Choroid plexus epithelial cell (primary cell): ENCODE measurements at places on chromosomes 4 and X.

GRCh38 chr4:24063731-24064130 lies 173.9 kb upstream of the PPARGC1A start:
- no peak for DNase-seq

- no peak for DNase-seq
Measured at GRCh38 chrX:133916984-133917722, 68.2 kb downstream of the GPC3 start.

DNA sequence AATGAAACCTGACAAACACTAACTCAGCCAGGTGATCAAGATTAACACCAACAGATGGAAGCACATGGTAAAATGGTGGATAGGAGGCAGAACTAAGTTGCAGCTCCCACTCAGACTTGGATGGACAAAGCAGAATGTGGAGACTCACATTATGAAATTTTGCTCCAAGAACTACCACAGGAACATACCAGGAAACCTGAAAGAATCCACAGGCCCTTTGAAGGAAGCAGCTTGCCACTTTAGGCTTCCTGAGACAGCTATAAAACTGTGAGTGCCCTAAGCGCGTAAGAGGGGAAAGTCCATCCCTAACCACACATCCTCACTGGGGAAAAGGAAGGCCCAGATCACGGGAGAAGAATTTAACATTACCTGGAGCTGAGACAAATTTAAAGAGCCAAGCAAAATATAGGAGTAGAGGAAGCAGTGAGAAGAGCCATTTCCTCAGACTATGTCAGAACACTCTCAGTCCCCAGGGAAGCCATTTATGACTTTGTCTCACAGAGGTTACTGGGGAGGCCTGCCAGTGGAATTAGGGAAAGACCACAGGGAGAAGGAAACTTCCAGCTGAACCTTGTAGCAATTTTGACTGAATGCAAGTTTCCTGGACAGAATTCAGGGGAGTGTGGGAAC lies 224.5 kb downstream of the TEX13C start:
- DNase-seq, result no peak

DNA sequence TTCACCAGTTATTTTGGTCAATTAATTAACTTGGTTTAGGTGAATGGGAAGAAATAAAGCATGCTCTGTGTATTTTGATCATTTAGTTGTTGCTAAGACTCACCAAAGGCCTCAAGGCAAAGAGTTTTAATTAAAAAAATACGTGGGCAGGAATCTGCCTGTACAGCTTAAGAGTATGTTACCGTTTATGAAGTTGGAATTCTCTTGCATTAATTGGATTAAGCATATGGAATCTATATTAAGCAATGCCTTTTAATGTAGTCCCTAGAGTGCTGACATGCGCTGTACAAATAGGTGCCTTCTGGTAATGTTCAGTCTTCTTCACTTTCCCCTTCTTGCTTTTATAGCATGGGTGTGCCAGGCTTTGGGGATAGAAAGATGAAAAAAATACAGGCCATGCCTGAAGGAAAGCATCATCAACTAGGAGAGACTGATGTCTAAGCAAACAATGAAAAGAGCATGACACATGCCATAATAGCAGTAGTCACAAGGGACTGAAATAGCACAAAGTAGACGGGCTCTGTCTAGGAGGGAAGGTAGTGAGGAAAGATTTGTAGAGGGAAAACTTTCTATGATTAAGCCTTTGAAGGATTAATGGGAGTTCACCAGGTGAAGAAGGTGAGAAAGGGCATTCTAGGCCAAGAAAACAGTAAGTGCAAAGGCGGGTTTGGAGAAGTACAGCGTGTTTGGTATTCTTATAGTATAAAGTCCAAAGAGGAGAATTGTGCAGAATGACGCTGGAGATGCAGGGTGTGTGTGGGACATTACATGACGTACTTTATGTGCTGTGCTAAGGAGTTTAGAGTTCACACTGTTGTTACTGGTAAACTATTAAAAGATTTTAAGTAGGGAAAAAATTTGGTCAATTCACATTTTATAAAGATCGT lies 226.1 kb upstream of the ANXA3 start:
- no peak for DNase-seq

DNA sequence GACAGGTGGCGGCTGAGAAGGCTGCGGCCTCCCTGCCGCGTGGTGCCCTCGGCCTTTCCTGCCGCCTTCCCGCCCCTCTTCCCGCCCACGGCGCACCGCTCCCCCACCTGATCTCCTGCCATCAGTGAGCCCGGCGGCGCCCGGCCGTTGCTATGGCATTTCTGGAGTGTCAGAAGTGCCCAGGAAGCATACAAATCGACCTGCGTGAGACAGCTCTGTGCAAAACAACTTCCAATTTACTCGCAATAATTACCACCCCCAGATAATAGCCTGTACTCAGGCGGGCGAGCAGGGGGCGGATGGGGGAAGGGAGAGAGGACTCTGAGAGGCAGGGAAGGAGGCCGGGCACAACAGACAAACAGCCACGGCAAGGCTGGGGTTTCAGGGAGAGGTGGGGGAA lies 16.6 kb upstream of the ERCC6L start:
- DNase-seq, result no peak

DNA sequence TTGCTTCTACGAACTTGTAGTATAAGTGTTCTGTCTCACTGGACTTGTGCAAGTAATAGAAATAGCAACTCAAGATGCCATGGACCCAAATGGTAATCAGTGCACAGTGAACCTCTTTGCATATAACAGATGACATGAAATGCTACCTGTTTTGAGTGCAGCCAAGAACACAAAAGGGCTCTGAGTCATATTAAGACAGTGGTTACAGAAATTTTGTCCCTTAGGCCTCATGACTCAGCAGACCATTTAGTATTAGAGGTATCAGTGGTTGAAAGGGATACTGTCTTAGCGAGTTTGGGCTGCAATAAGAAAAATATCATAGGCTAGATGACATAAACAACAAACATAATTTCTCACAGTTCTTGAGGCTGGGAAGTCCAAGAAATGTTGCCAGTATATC lies 502.9 kb upstream of the PCDH10 start:
- no peak for DNase-seq

DNA sequence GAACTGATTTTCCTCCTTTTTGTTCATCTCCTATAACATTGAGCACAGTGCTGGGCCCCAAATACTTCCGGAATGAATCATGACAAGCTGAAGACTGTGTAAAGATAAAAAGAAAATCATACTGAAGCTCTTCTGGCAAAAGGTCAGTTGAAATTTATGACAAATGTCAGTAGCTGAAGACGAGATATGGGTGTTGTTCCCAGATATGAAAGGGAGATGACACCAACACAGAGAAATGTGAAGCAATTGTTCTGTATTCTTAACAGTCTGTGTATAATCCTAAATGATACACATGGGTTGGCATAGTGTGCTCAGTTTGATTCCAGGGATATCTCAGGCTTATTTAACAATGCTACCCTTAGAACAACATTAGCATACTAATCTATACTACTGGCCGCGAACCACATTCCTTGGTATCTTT lies 170.5 kb upstream of the PITX2 start:
- DNase-seq, result no peak

GRCh38 chrX:28205126-28205525 lies 223.9 kb upstream of the DCAF8L1 start:
- no peak for DNase-seq

DNA sequence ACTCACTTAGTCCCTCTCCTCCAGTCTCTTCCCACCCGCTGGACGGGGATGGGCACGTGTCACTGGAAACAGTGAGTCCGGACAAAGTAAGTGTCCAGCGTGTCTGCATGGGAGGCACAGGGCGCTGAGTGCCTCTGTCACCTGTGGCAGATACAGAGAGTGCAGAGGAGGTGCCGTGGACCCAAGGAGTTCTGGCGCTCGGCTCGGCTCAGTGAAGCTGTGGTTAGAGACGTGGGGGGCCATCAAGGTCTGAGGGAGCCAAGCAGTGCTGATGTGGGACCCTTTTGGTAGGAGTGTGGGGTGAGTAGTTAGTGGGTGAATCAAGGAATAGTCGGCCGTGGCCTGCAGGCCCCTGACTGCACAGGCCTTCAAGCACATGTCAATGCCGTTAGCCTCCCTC lies 40.1 kb upstream of the MSANTD1 start:
- DNase-seq, result no peak

DNA sequence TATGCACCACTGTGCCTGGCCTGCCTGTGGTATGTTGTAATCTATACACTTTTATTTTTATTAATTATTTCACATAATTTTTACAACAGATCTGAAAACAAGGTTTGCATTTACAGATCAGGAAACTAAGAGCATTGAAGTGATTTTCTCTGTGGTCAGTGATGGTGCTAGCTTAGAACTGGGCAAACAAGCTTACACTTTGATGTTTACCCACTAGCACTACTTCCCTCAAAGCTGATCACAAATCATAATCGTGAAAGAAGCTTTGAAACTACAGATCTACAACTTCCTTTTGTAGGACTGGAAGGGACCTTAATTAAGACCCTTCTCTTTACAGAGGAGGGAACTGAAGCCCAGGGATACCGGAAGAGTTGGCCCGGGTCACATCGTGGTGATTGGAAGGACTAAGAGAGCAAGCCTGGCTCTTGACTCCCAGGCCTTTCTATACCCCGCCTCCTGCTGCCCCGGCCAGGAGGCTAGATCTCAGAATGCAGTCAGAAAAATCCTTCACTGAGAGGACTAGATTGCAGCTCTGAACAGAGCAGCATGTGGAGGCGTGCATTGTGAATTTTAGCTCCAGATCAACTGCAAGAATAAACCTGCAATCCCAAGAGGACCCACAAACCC lies 93.7 kb upstream of the ZNF827 start:
- no peak for DNase-seq

GRCh38 chr4:142697320-142697719 lies 148.8 kb downstream of the INPP4B start:
- DNase-seq, result no peak

DNA sequence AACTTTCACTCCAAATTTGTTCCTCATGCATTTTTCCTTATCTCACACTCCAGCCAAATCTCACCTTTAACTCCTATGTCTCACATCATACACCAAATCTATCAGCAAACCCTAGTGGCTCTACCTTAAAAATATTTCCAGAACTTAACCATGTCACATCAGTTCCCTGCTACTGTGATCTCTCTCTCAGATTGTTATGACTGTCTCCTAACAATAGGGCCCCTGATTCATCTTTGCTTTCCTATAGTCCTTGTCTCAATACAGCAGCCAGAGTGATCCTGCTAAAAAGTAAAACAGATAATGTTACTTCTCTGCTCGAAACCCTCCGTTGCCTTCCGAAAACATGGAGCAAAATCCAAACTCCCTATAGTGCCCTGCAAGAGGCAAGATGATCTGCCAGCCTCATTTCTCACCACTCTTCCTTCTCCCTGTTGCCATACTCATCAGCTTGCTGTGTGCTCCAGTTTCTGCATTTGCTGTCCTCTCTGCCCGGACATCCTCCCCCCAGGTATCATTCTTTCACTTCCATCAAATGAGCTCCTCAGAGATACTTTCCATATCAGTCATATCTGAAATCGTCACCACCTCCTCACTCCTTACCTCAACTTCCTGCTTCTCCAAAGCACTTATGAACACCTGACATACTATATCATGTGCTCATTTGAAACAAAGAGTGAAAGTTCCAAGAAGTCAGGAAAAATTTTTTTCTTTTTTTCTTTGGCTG lies 293.4 kb upstream of the NR3C2 start:
- DNase-seq, result no peak

DNA sequence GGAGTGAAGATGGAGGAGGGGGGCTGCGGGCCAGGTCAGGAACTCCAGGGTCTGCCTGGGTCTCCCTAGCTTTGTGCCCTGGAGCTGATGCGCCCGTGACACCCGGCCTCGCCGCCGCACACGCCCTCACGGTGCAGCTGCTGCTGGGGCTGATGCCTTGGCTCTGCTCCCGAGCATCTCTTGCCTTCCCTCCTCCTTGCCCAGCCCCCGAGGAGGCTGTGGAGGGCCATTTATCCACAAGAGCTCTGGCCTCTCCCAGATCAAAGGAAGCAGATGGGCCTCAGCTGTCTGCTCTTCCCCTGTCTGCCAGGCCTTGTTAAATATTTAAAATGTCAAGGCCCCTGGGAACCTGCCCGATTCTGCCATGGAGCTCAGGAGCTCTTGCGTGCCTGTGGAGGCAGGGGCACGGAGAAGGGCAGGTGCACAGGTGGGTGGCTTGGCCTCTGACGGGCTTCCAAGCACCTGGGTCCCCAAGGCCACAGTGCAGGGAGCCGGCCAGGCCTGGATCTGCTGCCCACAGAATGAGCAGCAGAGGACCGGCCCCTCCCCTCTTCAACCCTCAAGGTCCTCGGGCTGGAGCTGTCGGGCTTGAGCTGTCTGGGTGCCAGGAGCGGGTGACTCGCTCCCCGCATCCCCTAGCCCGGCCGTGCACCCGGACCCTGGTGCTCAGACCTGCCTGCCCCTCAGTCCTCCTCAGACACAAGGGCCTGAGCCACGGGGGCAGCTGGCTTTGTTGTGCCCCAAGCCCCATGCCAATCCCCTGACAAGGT lies 20.3 kb downstream of the ATP2B3 start:
- DNase-seq, result no peak

DNA sequence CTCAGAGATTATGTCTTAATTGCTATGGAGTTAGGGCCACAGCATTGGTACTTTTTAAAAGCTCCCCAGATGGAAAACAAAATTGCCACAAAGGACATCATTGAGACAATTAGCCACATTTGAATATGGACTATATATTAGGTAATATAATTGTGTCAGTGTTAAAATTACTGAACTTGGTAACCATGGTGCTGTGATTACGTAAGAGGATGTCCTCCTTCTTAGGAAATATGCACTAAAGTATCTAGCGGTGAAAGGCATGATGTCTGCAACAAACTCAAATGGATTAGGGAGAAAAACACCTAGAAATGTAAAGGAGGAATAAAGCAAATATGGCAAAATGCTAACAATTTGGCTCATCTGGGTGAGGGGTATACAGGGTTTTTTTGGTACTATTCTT lies 89.9 kb upstream of the PAK3 start:
- no peak for DNase-seq

DNA sequence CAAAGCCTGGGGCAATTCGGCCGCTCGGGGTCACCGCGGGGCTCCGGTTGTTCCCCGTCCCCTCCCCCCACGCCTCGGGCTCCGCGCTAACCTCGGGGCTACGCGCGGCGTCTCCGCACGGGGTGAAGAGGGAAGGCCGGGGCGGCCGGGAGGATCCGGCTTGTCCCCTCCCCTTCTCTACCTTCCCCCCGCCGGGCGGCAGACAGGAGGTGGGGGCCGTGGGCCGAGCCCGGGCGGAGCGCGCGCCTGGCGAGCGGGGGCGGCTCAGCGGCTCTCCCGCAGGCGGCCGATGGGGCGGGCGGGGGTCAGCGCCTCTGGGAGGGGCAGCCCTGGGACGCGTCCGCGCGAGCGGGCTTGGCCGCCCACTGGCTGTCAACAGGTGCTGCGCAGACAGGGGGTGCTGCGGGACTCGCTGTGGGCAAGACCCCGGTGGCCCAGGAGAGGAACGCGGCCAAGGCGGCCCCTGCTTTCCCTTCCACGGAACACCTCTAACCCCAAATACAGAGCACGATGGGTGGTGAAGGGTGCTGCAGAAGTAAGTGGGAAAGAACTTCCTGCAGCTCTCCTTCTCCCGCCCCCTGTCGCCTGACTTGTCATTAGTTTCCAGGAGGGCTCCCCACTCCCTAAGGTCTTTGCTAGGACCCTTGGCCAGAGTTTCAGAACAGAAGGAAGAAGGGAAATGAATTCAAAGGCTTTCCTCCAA lies at the start of gene PDGFC:
PDGFC (minus strand) TSS at position 124 of the 703 bp plus-strand sequence. CDS start 896 bp downstream, outside the sequence.
- DNase-seq, result peak; percentile 77

GRCh38 chrX:134599184-134599914 lies 58.9 kb downstream of the PLAC1 start:
- peak; percentile 59 for DNase-seq
